ENCODE measurements at places on chromosomes 1 and 21. TPM values are rescaled to one million over a fixed set of nuclear protein-coding genes. Genes with fewer than 3 reads are reported as not detected.

DNA sequence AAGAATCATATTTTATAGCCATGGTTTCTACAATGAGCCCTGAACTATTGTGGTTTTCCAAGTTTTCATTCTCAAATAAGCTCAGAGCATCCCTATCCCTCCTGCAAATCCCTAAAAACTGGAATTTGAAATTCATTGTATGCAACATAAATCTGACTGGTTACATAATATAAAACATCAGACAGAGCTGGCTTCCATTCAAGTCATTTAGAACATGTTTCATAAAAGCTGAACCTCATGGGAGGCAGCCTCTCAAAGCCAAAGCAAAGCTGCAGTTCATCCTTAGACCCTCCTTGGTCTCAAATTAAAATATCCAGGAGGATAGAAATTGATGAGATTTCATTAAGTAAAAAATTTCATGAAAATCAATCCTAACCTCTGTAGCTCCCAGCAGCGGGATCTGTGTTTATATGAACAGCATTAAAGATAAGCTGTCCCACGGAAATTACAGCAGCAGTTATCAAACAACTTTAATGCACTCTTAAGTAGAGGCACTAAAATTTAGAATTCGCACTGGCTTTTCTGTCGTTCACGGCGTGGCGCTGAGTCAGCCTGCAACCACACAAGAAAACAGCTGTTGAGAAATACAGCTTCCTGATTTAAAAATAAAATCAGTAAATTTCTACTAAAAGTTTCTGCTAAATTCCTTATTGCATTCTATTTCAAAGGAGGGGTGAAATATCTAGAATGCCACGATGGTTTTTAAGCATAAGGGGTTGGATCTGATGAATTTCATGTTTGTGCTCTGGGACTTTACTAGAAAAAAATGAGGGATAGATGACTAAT lies 99.9 kb upstream of the TIAM1 start:
- ATAC-seq: no peak

- ATAC-seq: no peak
Measured at GRCh38 chr1:218394416-218394815, 49.3 kb downstream of the TGFB2 start.

GRCh38 chr1:81549588-81550127 lies 251.1 kb upstream of the ADGRL2 start:
- ATAC-seq: peak; percentile 64

GRCh38 chr1:62978741-62979140 lies 194.8 kb downstream of the ATG4C start:
- no peak for ATAC-seq

DNA sequence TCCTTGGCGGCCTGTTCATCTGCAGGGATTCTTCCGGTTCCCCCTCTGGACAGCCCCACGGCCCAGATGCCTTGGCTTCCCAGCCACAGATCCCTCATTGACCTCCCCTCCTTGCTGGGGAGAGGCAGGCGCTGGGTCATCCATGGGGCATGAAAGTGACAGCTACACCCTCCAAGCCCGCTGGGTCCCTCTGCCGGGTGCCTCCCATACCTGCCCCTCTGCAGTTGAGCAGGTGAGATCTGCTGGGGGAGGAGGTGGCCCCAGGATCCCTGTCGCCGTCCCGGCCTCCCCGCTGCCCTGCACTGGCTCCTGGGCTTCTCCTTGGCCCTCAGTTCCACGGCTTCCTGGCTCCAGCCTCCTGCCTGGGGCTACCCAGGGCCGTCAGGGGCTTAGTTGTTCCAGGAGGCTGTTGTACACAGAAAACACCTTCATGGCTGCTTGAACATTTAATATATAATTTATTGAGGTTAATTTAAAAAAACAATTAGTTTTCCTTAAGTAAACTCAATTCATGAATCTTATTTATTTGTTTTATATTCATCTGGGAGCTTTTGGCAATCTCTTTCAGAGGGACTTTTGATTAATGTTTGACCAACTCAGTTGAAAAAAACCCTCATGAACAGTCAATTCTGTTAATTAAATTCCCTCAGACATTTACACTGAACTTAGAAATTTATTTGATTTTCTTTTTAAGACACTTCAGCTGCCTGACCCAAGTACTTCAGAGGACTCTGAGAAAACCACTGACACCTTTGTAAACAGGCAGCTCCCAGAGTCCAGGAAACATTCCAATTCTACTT lies 67.6 kb upstream of the ABCG1 start:
- ATAC-seq: no peak

PALMD gene
- 17.7 TPM for total RNA-seq

GRCh38 chr1:207868774-207869721 lies 41.9 kb downstream of the CD34 start:
- peak; percentile 74 for ATAC-seq

GRCh38 chr1:198523182-198523950 lies 17.1 kb downstream of the ATP6V1G3 start:
- no peak for ATAC-seq

- ATAC-seq: no peak
Measured at GRCh38 chr21:37862536-37862935, 53.7 kb downstream of the KCNJ6 start.

LCA5L gene
- 0.80 TPM for total RNA-seq

KIF17 gene
- total RNA-seq: 0.60 TPM

DNA sequence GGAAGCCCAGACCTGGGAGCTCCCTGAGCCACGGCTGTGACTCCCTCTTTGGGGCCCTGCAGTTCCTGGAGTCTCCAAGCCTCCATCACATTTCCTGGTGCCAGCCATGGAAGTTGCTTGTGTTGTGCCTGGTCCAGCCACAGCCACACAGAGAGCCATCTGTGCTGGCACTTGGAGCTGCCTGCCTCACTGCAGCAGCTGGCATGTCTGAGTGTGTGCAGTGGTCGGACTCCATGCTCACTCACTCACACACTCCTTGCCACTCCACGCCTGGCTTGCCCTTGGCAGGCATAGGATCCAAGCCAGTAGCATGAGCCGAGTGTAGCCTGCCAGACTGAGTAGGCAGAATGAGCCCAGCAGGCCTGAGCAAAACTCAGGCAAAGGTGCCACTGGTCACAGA lies 516.3 kb upstream of the BEND5 start:
- no peak for ATAC-seq

RXRG gene
- 0.24 TPM for total RNA-seq

RYR2 gene
- 0.28 TPM for total RNA-seq

HPCA gene
- total RNA-seq: not detected

PODN gene
- 2.6 TPM for total RNA-seq

VWA1 gene
- total RNA-seq: 29.4 TPM

GRCh38 chr1:236060286-236060685 lies 4.6 kb downstream of the NID1 start:
- no peak for ATAC-seq

CBS gene
- total RNA-seq: 0.80 TPM

DNA sequence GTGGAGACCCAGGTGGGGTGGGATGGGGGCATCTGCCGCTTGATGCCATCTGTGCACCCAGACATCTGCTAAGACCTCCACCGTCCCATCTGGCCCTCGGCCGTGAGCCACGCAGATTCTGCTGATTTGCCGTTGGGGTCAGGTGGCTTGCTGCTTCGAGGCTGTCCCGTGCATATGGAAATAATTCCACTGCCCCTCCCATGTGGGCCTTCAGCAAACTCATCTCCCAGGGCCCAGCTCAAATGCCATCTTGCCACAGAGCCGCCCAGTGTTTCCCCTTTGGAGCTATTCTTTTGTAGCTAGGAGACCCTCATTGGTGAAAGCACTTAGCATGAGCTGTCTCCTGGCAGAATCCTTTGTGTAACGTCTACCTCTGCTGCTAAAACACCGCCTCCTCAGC lies 99.8 kb downstream of the KAZN start:
- no peak for ATAC-seq

SLC44A5 gene
- total RNA-seq: 0.60 TPM

DNA sequence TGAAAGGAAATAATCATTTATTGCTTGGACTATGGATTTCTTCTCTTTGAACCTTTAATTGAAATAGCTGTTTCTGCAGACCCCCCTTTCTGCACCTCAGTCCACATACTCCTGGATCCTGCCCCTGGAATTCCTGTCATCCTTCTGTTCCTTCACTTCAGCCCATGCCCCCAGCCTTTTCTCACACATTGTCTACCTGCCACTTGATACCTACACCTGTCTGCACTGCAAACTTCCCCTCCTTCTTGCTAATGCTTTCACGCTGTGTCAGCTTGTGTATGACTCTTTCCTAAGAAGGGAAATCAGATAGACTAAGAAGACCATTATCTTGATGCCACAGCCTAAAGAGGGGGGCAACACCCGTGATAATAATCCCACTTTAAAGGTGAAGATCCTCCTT lies 80.3 kb upstream of the EXO1 start:
- ATAC-seq: no peak

- ATAC-seq: no peak
Measured at GRCh38 chr1:164971921-164972415, 384.5 kb downstream of the LMX1A start.

GRCh38 chr1:190170321-190170720 lies 307.3 kb downstream of the BRINP3 start:
- no peak for ATAC-seq

KRTAP10-6 gene
- not detected for total RNA-seq

MTOR gene
- 24.0 TPM for total RNA-seq

- no peak for ATAC-seq
Measured at GRCh38 chr1:20962576-20963258, 175.6 kb upstream of the HP1BP3 start.

GRCh38 chr1:190864013-190864641 lies 386.5 kb upstream of the BRINP3 start:
- ATAC-seq: peak; percentile 29

- no peak for ATAC-seq
Measured at GRCh38 chr1:41435570-41436178, 48.8 kb downstream of the EDN2 start.

CLEC20A gene
- not detected for total RNA-seq

FAM78B gene
- 0.88 TPM for total RNA-seq

GRCh38 chr1:67843331-67843730 lies 10.1 kb upstream of the GNG12 start:
- ATAC-seq: no peak

Data from esophagus mucosa (tissue), 1 donor.